CD4-positive, alpha-beta T cell treated with Interleukin-6 at 100 ng/mL for 8 hours (primary cell): ENCODE measurements at places on chromosomes 1 and 21.

- no peak for DNase-seq
These were observed 21.5 kb upstream of the GPR37L1 start for GRCh38 chr1:202101184-202101583.

DNA sequence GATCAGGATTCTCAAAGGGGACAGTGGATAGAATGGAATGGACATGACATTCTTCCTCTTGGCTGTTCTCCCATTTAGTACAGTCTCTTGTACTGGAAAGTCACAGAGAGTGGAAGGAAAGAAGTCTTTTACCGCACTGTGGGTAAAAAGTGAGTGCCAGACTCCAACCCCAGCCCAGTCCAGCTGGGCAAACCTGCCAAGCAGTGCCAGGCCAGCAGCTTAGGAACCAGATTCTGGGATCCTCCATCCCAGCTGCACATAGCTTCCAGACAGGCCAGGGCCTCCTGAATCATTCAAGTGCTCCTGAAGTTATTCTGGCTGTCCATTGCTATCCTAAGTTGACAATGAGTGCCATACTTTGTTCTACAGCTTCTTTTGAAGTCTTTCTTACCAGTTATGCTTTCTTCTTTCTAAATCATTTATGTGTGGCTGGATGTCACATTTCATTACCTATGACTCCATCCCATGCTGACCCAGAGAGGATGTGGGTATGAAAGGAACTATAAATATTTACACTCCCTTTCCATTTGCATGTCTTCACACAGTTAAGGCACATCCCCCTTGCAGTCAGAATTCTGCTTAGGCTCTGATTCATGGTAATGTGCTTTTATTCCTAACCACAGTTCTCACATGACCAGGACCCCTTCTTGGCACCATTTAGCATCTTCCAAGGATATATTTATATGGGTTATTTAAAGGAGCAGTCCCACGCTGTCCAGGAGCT, 88.9 kb downstream of the AK5 start:
- no peak for DNase-seq

- DNase-seq = no peak
These were observed 6.3 kb downstream of the CDKN2C start for GRCh38 chr1:50976111-50976889.

- DNase-seq = no peak
These were observed 1.5 kb downstream of the NUP133 start for GRCh38 chr1:229506633-229507032.

DNA sequence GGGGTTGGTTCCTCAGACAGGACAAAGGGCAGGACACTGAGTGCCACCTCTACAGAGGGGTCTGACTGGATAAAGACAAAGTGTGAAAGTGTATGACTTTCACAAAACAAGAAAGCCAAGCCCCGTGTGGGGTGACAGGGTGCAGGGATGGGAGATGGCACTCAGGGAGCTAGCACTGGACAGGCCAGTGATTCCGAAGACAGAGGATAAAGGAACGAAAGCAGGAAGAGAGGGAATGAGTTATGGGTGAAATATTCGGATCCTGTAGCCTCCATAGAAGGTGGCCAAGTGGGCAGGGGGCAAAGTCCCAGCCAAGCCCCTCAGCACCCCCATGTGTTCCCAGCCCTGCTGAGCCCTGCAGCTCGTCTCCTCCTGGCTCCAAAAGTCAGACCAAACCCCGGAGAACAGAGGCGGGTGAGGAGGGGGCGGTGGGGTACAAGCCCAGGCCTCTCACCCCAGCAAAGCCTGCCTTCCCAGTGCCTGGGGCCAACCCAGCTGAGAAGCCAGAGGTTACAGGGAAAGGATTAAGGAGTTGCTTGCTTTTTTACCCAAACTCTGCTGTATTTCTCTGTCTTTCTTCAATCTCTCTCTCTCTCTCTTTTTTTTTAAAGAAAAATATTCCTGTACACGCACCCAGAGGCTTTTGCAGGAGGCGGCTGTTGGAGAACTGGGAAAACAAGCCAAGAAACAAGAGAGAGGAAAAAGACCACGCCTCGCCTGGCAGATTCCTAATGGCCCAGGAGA, 14.0 kb upstream of the WASF2 start:
- no peak for DNase-seq

GRCh38 chr1:6888268-6888667, 103.0 kb downstream of the CAMTA1 start:
- no peak for DNase-seq

DNA sequence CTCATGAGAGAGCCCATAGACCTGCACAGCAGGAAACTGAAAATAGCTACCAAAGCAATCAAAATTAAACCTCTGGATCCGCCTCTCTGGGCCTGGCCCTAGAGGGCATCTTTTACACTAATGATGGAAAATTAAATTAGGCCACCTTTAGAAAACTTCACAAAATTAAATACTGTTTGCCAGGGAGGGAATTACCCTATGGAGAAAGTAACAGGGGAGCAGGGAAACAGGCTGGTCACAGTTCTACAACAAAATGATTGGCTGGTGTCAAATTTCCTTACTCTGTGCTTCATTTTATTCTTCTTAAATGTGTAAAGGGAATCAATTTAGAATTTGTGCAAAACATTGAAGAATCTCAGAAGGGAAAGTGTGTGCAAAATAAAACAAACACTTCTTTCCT, 62.4 kb downstream of the SPATA46 start:
- no peak for DNase-seq

GRCh38 chr1:213570487-213570886, 417.3 kb upstream of the PROX1 start:
- no peak for DNase-seq

GRCh38 chr1:41739061-41739955, 179.4 kb downstream of the HIVEP3 start:
- DNase-seq = peak; percentile 63

DNA sequence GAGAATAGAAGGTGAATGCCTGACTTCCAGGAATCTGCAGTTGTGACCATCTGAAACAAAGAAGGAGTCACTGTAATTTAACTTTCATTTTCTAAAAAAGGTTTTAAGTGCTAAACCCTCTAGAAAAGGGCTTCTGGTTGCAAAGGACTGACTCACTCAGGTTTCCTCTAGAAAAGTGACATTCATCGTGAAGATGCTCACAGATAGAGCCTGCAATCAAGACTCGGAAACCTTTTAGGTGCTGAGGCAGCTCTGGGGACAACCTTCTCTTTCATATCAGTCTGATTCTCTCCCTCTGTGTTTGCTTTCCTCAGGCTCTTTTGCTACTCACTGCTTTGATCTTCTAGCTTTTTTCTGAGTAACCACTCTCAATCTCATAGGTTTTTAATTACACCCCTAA, 8.2 kb downstream of the BCL9 start:
- DNase-seq = no peak

- no peak for DNase-seq
These were observed 133.7 kb upstream of the RUNX3 start for GRCh38 chr1:25063591-25064416.

GRCh38 chr21:15676935-15677334, 52.8 kb upstream of the USP25 start:
- DNase-seq = no peak

DNA sequence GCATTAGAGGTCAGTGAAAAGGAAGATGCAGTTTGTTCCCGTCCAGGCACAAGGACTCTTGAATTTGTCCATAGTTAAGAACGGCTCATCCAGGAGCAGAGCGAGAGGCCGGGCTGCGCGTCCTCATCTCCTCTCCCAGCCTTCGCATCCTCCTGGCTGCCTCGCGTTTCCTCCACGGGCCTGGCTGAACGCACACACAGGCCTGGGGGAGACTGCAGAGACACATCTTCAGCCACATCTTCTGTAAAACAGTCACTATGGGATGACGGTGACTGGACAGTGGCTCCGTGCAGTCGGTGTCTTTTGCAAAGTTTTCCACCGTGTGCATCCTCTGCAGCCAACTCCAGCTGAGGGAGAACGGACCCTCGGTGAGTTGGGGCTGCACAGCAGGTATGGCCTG, 89.7 kb downstream of the PSMG1 start:
- DNase-seq = no peak

GRCh38 chr1:26697978-26698849, 2.4 kb downstream of the ARID1A start:
- peak; percentile 68 for DNase-seq

DNA sequence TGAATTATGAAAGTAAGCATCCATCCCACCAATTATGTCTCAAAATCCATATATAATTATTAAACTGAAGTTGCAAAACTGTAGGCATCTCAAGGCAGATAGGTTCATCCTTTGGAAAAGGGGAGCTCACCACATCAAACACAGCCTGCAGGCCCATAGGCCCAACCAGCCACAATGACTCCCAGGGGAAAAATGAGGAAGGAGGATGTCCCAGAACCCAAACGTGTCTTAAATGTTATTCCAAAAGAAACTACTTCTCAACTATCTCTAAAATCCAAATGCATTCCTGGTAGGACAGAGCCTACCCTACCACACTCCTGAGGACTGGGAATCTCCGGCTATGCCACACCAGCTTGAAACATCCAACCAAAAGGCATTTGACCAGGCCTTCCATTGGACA, 12.8 kb downstream of the TIAM1 start:
- DNase-seq = no peak

GRCh38 chr1:200304171-200304570, 105.7 kb downstream of the ZNF281 start:
- DNase-seq = no peak

GRCh38 chr1:147847831-147848230, 54.8 kb upstream of the GJA8 start:
- no peak for DNase-seq

DNA sequence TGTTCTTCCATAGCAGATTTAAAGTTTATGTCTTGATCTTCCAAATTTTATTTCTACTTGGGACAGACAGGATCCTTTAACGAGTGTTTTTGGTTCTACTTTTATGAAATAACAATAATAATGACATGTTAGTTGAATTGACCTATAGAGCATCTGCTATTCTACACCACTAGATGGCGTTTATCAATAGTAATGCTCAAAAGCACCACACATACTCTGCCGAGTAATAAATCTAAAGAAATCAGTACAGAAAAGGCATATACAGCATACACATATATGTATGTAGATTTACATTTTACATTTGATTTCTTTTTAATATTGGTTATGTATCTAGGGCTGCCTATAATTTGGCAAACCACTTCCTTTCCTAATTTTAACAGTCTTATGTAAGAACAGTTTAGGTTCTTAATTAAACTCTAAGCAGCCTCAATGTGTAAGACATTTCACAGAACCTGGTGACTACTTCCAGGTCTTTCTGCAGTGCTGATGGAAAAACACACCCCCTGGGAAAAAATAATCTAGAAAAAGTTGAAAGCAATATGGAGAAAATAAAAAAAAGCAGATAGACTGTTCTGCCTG, 5.9 kb upstream of the SIPA1L2 start:
- peak; percentile 45 for DNase-seq

DNA sequence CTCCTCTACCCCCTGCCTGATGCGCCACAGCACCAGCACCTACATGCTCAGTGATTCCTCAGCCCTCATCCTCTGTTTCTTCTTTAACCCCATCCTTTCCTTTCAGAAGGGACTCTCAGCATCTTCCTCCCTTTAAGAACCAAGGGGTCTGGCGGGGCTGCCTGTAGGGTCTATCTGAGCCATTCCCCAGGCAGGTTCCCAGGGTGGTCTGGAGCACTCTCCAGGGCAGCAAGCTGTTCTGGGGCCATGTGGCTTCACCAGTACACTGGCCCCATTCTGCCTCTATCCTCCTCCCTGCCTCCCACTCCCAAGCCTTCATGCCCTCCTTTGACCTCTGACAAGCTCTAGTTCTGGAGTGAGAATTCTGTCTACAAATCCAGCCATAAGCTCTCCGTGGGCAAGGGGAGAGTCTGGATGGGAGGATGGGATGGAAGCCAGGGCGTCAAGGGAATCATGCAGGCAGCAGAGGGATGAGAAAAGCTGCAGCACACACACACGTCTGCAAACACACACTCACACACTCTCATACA, 10.4 kb downstream of the BATF3 start:
- no peak for DNase-seq

- no peak for DNase-seq
These were observed 279.5 kb downstream of the DUSP10 start for GRCh38 chr1:221462345-221462744.

- no peak for DNase-seq
These were observed 458.1 kb downstream of the DISC1 start for GRCh38 chr1:232084584-232085223.

- DNase-seq = no peak
These were observed 107.7 kb downstream of the POU2F1 start for GRCh38 chr1:167328306-167328815.
